Stimulated activated effector memory CD8-positive, alpha-beta T cell treated with anti-CD3 and anti-CD28 coated beads, Interleukin-12 subunit alpha, Interleukin-12 subunit beta, amount 100 ng/mL, for 72 hours (primary cell): ENCODE measurements at places on chromosomes 16 and 17.
A peak's percentile ranks its signal among the peaks of the same experiment; 100 is the strongest.

DNA sequence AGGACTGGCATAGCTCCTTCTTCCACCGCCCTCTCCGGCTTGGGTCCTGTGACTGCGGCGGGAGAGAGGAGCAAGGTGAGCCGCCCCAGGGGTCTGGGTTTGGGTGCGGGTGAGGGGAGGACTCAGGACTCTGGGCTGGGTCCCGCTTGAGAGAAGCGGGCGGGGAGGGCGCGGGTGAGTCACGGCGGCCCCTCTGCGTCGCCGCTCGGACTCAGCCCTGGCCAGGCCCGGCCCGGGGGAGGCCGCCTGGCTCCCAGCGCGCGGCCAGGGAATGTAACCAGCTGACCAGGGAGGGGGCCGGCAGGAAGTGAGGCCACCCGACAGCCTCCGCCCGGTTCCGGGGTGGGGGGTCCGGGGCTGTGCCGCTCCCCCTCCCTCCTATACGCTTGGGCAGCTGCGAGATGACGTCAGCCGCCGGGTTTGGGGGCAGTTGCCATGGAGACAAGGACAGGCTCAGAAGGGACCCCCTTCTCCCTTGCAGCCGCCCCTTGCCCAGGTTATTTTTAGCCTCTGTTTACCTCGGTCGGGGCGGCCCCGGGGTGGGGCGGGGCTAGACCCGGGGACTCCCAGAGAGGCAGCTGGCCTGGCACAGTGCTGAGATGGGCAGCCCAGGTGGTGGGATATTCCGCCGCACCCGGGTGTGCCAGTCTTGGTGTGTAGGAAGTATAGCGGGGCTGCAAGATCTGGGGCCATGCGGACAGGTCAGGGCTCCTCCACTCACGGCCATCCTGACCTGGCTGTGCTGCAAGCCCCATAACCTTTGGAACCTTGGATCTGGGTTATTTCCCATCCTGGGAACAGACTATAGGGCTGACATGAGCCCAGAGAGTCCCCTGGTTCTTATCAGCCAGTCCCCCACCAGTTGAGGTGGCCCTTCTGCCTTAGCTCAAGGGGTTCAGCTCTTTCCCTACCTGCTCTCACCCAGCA is 1.6 kb downstream of the RIPOR1 start:
- no peak for DNase-seq

DNA sequence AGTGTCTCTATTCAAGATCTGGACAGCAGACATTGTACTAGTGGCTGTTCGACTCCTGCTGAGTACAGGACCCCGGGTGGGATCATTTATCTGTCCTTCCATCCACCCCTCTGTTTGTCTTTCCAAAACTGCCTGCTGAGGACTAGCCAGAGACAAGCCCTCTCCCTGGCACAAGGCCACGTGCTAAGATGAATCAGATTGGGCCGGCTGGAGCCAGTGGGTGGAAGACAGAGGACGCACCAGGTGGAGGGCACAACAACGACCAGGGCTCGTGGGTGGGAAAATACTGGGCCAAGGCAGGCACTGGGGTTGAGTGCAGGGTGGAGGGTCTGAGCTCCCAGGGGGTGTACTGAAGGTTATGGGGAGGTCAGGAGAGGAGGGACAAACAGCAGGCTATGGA is 1.4 kb upstream of the CA7 start:
- no peak for DNase-seq

GRCh38 chr16:78195797-78196196 is 96.3 kb downstream of the WWOX start:
- DNase-seq, result no peak

GRCh38 chr16:19113577-19114358 is at the start of gene ITPRIPL2:
Gene ITPRIPL2, plus strand, starts transcription at chr16:19113964. Its CDS starts 498 bp downstream, at chr16:19114462.
- DNase-seq, result peak; percentile 19

DNA sequence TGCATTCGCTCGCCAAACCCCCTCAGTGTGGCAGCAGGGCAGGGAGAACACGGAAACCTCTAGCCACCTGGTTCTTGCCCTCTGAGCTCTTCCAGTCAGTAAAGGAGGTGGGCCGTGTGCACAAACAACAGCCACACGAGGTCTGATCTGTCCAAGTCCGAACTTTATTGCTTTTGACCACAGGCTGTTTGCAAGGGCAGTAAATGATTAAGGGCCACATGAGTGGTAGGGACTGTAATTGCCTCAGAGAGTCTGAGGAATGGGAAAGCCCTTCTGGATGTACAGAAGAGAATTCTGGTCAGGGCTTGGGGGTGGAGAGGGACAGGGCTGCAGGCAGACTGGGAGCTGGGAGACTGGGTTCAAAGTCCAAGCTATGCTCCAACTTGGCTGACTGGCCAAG is 75.7 kb upstream of the LHX1 start:
- DNase-seq, result no peak

GRCh38 chr16:85281181-85281580 is 168.9 kb upstream of the CIBAR2 start:
- no peak for DNase-seq

DNA sequence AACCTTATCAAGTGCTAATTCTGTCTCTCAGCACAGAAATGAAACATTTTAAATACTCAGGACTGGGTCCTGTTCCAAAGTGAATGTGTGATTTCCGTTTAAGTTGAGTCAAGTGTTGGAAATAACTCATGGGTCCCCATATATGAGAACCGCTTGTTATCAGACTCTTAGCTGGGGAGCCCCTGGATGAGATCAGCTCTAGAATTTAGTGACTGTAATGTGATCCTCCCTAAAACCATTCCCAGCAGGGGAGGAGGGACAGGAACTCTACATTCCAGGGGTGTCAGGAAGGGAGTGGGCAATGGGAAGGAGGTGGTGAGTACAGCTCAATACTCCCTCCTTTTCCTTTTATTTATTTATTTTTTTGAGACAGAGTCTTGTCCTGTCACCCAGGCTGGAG is 37.5 kb downstream of the OTOA start:
- DNase-seq, result no peak

GRCh38 chr17:44830359-44831288 is 537 bp upstream of the GJC1 start:
- DNase-seq, result peak; percentile 53

DNA sequence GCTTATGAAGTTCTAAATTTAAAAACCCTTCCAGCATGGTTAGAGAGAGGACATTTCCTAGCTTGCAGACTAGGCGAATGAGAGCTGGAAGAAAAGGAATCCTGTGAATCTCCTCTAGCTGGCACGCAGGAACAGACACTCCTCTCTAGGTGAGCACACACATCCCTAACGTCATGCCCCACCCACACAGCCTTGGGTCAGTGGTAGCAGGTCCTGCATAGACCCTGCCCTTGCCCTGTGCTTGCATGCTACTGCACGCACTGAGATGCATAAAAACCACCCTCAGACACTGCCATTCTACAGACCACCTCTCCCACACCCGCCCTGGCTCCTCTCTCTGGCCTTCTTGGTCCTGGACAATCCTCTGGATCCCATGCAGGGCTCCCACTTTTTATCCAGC is 23.5 kb downstream of the CES1 start:
- no peak for DNase-seq

GRCh38 chr17:71331754-71332325 is 789.0 kb upstream of the SOX9 start:
- DNase-seq, result no peak

GRCh38 chr17:49894761-49895160 is 46.9 kb upstream of the TAC4 start:
- DNase-seq, result no peak

DNA sequence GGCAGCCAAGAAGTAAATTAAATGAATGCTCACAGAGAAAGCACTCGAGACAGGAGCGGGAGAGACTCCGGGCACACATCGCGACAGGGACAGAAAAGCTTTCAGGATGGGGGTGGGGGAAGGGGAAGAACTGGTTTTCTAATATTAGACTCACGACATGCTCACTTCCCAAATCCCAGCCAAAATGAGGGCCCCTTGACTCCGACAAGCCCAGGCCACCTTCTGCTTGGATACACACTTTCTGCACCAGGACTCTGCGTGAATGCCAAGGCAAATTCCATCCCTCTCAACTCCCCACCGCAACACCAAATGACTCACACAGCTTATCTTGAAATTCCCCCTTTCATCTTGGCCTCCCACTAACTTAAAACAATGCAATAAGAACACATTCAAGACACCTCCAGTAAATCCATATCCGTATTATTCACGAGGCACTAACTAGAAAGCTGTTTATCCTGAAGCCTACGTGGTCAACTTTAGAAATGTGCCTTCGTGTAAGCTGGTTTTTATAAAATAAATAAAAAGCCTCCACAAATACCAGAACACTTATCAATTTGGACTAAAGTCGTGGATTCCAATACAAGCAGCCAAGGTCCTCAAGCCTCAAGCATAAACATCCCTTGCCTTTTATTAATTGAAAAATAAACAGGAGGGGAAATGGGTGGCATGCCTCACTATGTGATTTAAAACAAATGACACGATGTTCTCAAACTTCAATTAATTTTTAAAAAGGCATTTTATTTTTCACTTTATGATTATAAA is 46.1 kb downstream of the NXN start:
- no peak for DNase-seq

DNA sequence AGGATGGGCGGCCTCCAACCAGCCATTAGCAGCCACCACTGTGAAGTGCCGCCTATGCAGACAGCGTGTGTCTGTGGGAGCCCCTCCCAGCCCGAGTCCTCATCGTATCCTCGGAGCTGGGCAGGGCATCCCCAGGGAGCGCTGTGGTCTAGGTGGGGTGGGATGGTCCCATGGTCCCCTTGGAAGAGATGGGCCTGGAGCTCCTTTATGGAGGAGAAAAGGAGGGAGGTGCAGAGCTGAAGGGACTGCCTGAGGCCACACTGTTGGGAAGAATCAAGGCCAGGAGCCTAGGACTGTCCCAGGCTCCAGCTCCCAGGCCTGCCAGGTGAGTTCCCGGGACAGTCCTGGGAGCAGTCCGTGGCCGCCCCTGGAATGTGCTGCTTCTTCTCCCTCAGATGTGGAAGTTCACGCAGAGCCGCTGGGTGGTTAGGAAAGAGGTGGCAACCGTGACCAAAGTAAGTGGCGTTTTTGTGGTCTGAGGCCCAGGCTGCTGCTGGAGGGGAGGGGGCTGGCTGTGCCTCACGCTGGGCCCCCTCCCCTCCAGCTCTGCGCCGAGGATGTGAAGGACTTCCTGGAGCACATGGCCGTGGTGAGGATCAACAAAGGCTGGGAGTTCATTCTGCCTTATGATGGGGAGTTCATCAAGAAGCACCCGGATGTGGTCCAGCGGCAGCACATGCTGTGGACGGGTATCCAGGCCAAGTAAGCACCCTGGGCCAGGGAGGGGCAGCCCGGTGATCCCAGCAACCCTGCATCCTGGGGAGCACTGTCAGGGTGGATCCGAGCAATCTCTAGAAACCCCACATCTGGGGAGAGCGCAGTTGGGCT is 27.0 kb downstream of the POLR3E start:
- no peak for DNase-seq

DNA sequence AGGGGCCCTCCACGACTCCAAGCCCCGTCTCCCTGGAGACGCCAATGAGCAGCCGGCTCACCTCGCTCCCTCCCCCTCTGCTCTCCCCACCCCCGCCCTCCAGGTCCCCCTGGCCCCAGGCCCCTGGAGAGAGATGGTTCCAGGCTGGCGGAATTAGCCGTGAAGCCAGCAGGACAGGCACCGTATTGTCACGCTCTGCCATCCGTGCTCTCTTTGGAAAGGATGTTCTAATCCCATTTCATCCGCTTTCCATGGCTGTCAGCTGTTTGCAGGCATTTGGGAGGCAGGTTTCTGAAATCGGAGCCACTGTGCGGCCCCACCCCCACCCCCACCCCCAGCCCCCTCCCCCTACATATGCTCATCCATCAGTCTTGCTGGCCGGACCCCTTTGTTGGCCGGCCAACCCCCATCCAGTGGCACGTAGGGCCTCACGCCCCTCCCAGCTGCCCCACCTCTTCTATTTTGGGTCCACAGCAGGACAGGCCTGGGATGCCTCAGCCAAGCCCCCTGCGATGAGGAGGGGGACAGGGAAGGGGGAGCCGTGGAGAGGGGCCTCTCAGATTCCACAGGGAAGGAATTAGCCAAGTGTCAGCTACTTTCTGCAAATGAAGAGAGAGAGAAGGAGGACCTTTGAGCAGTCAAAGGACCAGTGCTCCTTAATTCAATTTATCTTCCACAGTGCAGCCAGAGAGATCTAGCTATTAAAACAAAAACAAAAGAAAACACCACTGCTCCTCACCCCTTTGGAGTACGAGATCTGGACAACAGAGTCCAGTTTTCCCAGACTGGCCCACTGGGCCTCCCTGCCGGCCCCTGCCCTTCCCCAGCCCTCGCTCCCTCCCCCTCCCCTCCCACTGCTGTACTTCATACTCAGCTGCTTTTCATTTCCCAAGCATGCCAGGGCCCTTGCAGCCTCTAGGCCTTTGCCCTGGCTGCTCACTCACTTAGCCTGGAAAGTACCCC is 30.7 kb downstream of the SDK2 start:
- DNase-seq, result no peak

GRCh38 chr17:10773391-10773790 is 30.5 kb downstream of the TMEM238L start:
- no peak for DNase-seq

GRCh38 chr17:63760771-63761539 is 12.4 kb downstream of the CCDC47 start:
- DNase-seq, result no peak

DNA sequence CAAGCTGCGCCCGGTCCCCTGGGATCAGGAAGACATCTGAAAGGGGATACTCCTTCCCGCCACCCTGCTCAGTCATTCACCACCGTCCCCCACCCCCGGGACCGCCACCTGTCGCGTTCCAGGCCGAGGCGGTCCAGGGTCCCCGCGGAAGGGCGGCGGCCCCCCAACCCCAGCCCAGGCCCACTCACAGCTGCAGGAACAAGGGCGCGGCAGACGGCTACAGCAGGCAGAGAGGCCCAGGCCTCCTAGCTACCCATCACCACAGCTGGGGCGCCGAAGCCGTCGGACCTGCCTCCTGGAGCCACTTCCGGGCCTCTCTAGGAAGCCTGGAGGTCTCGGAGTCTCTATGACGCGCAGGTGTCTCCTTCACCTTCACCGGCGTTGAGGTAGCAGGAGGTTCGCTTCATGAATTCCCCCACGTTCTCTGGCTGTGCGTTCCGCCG is at the start of gene SDR42E1:
Gene SDR42E1 (minus strand): TSS at position 272 of the 443 bp plus-strand sequence. CDS start 10,612 bp downstream, outside the sequence.
- peak; percentile 41 for DNase-seq

GRCh38 chr17:56985371-56986162 is 7.6 kb downstream of the SCPEP1 start:
- DNase-seq, result no peak

DNA sequence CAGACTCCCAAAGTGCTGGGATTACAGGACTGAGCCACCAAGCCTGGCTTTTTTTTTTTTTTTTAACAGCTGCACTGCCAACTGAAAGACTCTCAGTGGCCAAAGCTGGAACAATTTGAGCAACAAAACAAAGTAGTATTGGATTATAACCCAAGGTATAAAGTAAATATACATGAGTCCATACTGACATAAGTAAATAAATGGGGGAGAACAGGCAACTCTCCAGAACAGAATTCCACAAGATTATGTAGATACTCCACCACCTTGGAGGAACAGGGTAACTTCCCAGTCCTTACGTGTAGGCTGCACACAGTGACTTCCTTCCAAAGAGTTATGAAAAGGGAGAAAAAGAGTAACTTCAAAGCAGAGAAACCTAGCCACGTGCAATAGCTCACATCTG is 15.7 kb downstream of the CMC2 start:
- DNase-seq, result no peak

- DNase-seq, result no peak
These were observed 50.4 kb upstream of the HS3ST2 start for GRCh38 chr16:22763437-22764080.

- no peak for DNase-seq
These were observed 320.8 kb downstream of the HAPSTR1 start for GRCh38 chr16:9412031-9412914.

GRCh38 chr16:90047714-90048346 is 28.6 kb upstream of the DBNDD1 start:
- no peak for DNase-seq

GRCh38 chr16:77647726-77648125 is 74.6 kb upstream of the NUDT7 start:
- no peak for DNase-seq

GRCh38 chr16:67077871-67078270 is 31.9 kb upstream of the PHAF1 start:
- DNase-seq, result no peak
